Inflammatory macrophage treated with lipopolysaccharide for 4 hours (primary cell): ENCODE measurements at places on chromosomes 2 and 18.

DNA sequence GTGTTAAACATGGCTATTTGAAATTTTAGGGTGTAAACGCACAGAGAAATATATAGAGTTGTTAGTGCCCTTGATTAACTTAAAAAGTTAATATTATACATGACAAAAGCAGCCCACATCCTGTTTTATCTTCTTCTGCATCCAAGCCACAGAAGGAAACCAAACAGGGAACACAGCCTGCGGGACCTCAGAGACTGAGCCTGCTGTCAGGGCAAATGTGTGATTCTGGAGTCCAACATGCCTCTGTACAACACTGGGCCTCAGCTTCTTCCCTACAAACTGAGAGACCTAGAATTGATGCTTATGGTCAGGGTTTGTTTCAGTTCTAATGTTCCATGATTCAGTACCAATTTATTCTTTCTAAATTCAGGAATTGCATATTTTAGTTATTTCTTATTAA lies 404.7 kb downstream of the FBXO15 start:
- DNase-seq, result no peak

- no peak for DNase-seq
These were observed 182.9 kb upstream of the ID2 start for GRCh38 chr2:8498994-8499393.

GRCh38 chr2:47086054-47086471 lies 69.0 kb downstream of the STPG4 start:
- DNase-seq, result no peak

DNA sequence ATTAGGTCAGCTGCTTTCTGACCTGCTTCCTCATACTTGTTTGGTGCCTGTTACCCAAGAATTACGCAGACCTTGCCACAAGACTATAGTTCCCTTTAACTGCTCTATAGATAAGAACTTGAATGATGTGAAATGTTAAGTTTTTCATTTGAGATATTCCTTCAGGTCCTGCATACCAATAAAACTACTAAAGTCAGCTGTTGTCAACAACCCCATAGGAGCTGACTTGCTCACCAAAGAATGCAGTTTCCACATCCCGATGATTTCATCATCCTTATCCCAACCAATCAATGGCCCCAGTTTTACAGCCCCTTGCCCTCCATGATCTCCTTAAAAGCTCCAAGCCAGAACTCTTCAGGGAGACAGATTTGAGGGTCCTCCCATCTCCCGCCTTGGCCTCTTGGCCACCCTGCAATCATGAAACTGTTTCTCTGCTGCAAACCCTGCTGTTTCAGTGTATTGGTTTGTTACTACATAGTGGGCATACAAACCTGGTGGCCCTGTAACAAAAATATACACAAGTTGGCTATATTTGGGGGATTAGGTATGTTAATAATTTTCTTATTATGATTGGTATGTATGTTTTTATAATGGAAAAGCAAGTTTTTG lies 396.3 kb upstream of the CHST9 start:
- no peak for DNase-seq

DNA sequence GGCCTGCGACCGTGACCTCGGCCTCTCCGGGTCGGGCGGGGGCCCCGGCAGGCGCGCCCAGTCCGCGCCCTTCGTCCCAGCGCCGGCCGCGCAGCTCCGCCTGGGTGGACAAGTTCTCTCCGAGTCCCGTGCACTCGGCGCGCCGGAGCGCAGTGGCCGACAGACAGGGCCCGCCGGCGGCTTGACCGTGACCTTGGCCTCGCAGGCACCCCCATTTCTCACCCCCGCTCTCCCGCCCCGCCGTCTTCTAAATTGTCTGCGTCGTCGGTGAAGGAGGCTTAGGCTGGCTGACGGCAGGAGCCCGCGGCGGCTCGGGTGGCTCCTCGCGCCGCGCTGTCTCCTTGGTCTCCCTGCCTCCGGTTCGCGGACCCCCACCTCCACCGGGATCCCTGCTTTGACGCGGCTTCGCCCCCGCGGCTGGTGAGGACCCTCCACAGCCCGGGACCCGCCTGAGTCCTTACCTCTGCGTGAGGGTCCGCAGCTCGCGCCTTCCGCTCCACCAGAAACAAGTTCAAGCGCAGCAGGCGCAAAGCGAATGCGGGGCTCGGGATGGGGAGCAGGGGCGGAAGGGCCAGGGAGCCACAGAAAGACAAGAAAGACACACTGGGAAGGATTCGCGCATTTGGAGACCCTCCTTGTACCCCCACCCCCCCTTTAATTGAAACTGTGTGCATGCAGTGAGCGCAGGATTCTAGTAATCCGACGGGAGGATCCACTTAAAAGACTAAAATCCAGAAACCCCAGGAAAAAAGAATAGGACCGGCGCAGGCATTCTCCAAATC lies 4.0 kb downstream of the PTGR3 start:
- no peak for DNase-seq

DNA sequence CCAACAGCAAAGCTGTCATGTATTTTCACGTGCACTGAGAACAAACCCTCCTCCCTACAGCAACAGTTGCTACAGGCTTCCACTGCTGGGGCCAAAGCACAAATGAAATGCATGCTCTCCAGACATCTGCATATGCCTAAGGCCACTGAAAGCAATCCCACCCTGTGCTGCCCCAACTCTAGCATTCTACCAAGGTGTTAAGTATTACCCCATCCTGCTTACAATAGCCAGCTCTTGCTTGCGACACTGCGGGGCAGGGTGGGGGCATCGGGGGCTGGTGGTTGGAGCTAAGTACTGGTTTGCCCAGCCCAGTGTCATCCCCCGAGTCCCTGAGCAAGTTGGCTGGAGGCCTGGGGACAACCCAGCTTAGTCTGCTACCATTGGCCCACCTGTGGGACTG lies 742.5 kb downstream of the TDRD15 start:
- no peak for DNase-seq

GRCh38 chr2:100691846-100692245 lies 128.1 kb upstream of the NPAS2 start:
- no peak for DNase-seq

DNA sequence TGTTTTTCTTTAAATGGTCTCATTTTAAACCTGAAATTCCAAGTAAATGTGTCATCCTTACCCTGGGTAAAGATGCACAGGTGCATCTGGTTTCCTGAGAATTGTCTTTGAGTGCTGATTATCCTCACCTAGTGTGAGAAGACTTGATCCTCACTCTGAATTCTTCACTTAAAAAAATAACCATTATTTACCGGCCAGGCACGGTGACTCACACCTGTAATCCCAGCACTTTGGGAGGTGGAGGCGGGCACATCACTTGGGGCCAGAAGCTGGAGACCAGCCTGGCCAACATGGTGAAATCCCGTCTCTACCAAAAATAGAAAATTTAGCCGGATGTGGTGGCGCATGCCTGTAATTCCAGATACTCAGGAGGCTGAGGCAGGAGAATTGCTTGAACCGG lies 9.9 kb upstream of the WNT6 start:
- no peak for DNase-seq

GRCh38 chr18:44786688-44787087 lies 106.0 kb downstream of the SETBP1 start:
- DNase-seq, result no peak

GRCh38 chr18:31129398-31130115 lies 27.3 kb upstream of the DSC2 start:
- no peak for DNase-seq

DNA sequence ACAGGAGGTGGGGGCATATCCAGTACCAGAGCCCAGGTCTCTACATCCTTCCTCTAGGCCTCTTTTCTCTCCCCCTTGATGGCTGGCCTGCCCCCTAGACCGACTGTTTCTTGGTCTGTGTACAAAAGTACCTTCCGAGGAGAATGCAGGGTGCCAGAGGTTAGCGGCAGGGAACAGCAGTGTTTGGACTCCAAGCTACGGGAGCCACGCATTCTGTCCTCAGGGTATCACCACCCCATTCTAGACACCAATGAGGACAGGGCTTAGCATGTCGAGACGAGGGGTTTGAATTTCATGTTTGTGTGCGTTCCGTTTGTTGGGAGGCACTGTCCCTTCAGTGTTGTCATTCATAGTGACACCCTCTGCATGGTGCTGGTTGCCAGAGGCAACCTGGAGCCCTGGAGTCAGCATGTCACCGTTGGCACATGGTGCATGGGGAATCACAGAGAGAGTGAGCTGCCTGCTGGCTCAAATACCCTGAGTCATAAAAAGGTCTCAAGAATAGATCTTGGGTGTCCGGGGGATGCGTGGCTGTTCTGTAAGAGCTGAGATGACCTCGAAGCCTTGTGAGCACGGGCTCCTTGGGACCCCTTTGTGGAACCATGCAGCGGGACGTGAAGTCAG lies 57.2 kb upstream of the LDLRAD4 start:
- DNase-seq, result no peak

DNA sequence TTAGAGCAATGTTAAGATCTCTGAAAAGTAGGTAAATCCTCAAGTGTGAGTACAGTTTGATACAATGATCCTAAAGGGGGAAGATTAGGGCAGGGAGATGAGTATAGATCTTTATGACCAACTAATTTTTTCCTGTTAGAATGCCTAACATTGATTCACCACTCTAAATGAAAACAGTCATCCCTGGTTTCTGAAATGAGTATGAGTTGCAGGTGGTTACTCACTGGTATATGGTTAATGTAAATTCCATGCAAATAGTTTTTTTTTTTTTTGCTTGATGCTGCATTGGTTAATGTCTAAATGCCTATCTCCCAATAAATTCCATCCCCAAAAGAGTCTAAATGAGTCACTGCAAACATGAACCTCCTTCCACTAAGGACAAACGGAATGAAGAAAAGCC lies 55.0 kb upstream of the SERPINB2 start:
- no peak for DNase-seq

DNA sequence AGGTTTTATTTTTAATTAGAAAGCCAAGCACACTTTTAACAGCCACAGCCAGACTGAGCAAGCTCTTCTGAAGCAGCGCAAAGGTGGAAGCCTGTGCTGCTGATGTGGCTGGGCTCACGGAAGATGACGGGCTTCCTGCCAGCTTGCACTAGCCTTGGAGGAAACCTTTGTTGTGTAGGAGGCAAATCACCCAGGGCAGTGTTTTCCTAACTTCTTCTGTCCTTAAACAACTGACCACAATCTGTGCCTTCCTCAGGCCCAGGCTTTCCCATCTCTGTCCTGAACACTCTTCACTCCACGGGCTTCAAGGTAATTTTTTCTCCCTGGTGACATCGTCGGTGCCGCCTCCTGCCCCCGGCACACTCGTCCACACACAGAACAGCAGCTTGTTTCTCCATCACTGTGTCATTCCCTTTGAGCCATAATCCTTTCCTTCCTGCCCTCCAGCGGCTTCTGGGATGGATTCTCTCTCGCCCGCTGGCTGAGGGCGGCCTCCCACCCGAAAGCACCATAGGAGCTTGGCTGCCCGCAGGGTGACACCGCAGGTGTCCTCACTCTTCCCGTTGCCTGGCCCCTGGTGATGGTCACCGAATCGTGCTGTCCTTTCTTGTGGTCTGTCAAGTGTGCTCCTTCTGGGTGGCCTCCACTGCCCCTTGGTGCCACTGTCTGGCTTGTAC lies 31.1 kb upstream of the INHBB start:
- DNase-seq, result no peak

DNA sequence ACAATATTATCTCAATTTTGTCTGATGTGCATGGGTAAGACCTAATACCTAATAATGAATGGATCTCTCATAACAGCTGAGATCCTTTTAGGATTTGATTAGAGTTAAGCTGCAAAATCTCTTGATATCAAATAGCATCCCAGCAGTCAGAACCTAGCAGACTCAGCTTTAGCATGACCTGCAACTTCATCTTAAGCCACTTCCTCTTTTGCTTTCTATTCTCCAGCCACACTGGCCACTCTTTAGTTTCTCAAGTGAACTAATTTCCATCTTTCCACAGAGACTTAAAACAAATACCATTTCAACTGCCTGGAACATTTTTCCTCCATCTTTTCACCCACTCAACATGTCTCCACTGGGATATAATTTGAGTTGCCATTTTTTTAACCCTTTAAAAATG lies 1251.6 kb upstream of the ZEB2 start:
- peak; percentile 56 for DNase-seq

- no peak for DNase-seq
These were observed 54.0 kb upstream of the OTX1 start for GRCh38 chr2:62996534-62997186.

DNA sequence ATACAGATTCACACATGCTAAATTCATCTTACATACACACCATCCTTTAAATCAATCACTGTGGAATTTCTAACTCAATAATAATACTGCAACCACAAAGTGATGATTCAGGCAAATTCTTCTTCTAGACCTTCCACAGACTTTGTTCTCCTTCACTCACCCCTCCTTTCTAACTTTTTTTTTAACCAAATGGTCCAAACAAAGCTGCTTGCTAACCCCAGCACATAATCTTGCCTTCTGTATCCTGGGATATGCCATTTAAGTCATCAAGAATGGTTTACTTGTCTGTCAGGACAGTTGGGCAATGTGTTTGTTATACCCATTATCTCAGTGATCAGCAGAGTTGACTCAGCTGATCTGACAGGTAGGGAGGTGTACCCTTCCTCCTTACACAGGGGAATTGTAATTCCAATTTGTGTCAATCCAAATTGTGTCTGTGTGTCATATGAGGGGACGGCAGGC lies 10.0 kb downstream of the SLC40A1 start:
- DNase-seq, result no peak

- no peak for DNase-seq
These were observed 398.1 kb downstream of the TNS1 start for GRCh38 chr2:217604527-217605194.

DNA sequence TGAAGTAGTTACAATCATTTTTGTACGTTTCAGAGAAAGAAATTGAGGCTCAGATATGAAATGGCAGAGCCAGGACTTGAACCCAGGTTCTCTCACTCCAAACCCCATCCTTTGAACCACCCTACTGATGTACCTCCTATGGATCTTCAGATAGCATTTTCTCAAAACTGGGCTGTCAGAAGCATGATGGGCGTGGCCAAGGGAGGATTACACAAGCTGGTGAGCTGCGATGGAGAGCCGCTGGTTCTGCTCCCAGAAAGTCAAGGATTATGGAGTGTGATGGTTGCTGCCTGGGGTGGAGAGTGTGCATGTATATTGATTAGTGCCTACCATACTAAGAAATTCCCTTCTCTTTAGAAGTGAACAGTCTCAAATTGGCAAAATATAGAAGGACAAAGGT lies 47.0 kb upstream of the PPP1CB start:
- DNase-seq, result no peak

- no peak for DNase-seq
These were observed 126.5 kb upstream of the MEX3C start for GRCh38 chr18:51323961-51324360.

- no peak for DNase-seq
These were observed 85.3 kb upstream of the RAB27B start for GRCh38 chr18:54742659-54743604.

DNA sequence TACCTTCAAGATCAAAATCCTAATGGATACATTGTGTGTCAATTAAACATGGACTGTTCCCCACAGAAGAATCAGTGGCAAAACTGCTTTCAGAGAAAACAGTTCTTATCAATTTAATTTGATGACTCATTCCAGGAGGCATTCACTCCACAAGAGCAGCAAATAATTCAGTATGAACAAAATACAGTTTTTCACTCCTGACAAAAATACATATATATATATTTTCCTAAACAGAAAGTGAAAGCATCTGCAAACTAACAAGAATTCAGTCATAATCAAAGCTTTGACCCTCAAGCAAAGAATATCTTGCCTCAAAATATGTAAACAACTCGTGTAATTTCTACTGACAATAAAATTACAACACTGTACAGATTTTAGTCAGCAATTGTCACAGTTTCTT lies 685.1 kb upstream of the SLC8A1 start:
- peak; percentile 0 for DNase-seq

- no peak for DNase-seq
These were observed 258.6 kb downstream of the NRXN1 start for GRCh38 chr2:50773211-50773932.
